Activated CD8-positive, alpha-beta memory T cell treated with anti-CD3 and anti-CD28 coated beads for 4 hours (primary cell): ENCODE measurements at places on chromosomes 16 and 17.

GRCh38 chr17:73309727-73310596, 1.8 kb downstream of the CDC42EP4 start:
- DNase-seq: no peak

DNA sequence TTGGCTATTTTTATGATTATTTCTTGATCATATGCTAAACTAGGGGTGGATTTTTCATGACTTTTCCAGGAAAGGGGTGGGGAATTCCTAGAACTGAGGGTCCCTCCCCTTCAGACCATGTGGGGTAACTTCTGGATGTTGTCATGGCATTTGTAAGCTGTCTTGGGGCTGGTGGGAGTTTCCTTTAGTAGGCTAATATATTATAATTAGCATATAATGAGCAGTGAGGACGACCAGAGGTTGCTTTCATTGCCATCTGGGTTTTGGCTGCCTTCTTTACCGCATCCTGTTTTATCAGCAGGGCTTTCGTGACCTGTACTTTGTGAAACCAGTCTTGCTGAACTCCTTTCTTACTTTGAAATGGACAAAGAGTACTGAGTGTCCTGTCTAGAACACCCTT, 40.4 kb upstream of the ABCA5 start:
- DNase-seq: no peak

GRCh38 chr17:17067257-17067656, 25.0 kb downstream of the MPRIP start:
- DNase-seq: no peak

- no peak for DNase-seq
These were observed 25.3 kb downstream of the RPTOR start for GRCh38 chr17:80569924-80570323.
